Endothelial cell of coronary artery (primary cell): ENCODE measurements at places on chromosomes 11 and 22. TPM values are rescaled to one million over a fixed set of nuclear protein-coding genes. Genes with fewer than 3 reads are reported as not detected.

The PPP1R14B gene
- 285 and 313 TPM in 2 replicates for total RNA-seq

The PTPN5 gene
- not detected in 2 replicates for total RNA-seq

The ABCG4 gene
- total RNA-seq, result 0.27 and 0.38 TPM in 2 replicates

The OR5L2 gene
- total RNA-seq, result not detected in 2 replicates

The KBTBD4 gene
- 18.5 and 24.2 TPM in 2 replicates for total RNA-seq

The SAA4 gene
- total RNA-seq, result not detected in 2 replicates

The NELL1 gene
- not detected in 2 replicates for total RNA-seq

The OPCML gene
- total RNA-seq, result not detected in 2 replicates

The LDHA gene
- total RNA-seq, result 446 and 1,246 TPM in 2 replicates

The CCDC81 gene
- 0.72 and 4.0 TPM in 2 replicates for total RNA-seq
